ENCODE measurements at places on chromosomes 5 and 9.

GRCh38 chr5:158736150-158736870 is 363.4 kb downstream of the EBF1 start:
- DNase-seq: no peak

DNA sequence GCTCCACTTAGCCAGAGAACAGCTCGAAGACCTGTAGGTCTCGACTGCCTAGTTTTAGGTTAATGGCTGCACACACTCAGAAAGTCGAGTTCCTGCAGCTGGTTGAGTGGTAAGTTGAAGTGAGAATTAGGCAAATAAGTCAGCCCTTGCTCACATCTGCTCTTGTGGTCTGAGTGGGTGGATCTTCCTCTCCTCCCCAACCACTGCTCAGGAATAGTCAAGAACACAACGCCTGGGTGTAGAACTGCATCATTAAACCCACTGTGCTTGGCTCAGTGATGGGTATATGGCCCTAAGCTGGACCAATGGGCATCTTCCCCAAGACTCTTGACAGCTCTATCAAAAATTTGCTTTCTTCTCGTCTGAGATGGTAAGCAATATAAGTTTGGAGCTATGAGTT is 20.9 kb upstream of the ADAM19 start:
- DNase-seq: no peak

- no peak for DNase-seq
Measured at GRCh38 chr5:112668016-112668415, 69.7 kb upstream of the APC start.

- peak; percentile 64 for DNase-seq
Measured at GRCh38 chr9:115146581-115147021, 28.6 kb upstream of the TNC start.

GRCh38 chr5:76404223-76405211 is 1.4 kb downstream of the IQGAP2 start:
- DNase-seq: no peak

GRCh38 chr9:21565155-21565554 is 83.0 kb upstream of the IFNE start:
- no peak for DNase-seq

GRCh38 chr9:32550150-32550561 is 2.0 kb upstream of the SMIM27 start:
- no peak for DNase-seq
